Spinal cord (tissue), 10 donors: ENCODE measurements at places on chromosomes 7 and 10.

DNA sequence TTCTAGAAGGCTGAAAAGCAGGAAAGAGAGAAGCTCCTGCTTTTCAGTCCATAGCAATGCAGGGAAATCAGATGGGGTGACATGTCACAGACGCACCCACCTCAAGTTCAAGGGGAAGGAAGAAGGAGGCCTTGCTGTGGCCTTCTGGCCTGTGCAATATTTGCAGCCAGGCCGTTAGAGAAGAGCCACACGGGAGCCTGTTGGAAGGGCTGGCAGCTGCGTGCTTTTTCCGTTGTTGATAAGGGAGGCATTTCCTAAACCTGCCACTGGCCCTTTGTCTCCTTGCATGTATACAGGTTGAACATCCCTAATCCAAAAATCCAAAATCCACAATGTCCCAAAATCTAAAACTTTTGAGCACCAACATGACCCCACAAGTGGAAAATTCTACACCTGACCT lies 492.5 kb upstream of the ZMIZ1 start:
- no peak for DNase-seq

DNA sequence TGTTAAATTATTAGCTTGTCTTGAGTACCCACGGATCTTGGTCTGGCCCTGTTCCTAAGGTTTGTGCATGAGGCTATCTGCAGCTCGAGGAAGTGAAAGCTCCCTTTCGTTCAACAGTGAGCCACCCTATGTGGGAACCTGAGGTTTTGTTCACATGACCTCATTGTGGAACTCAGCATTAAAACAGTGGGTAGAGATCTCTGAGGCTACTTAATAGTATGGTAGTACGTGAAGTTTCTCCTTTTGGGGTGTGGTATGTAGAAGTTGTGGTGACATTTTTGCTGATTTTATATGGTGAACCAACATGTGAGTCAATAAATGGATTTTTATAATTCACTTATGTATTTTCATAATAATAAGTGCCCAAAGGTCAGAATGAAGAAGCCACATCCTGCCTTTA lies 252.7 kb upstream of the FERD3L start:
- DNase-seq, result no peak

DNA sequence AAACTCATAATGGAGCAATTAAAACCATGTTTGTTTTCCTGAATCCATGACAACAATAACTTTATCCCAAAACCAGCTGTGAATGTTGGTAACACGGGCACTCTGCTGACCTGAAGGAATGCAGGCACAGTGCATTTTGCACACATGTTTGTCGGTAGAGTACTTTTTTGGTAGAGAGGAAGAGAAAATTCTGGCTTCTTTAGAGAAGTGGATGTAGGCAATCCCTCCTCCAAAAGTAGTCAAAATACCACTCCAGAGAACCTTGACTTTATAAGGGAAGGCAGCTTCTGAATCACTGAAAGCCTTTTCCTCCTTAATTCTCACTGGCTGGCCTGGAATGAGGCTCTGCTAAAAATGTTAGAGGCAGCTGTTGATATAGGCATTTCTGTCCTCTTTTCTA lies 15.8 kb upstream of the ACTA2 start:
- DNase-seq, result no peak

- no peak for DNase-seq
These were observed 81.3 kb downstream of the ZRANB1 start for GRCh38 chr10:125023255-125023654.

- DNase-seq, result no peak
These were observed 448.8 kb downstream of the GRM8 start for GRCh38 chr7:126803990-126804389.

DNA sequence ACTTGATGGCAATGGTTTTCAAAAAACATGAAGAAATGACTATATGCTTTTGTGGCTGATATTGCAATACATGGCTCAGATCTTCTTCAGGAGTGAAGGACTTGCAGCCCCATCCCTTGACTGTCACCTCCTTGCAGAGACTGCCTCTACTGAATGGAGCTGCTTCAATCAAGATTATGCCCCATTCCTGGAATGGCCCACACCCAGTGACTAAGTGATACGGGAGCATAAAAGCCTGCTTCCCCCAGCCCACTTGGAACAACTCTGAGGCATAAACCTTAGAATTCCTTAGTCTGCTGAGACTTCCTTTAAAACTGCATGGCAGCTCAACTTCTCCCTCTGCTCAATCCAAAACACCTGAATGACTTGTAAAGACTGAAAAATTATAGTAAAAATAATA lies 957.1 kb downstream of the SORCS3 start:
- no peak for DNase-seq
